T-helper 2 cell treated with Interferon-gamma antibody and Interleukin-4, amounts not matched to agents 5 μg/mL and 100 μg/mL, for 36 hours (primary cell): ENCODE measurements at places on chromosomes 16 and 17.

DNA sequence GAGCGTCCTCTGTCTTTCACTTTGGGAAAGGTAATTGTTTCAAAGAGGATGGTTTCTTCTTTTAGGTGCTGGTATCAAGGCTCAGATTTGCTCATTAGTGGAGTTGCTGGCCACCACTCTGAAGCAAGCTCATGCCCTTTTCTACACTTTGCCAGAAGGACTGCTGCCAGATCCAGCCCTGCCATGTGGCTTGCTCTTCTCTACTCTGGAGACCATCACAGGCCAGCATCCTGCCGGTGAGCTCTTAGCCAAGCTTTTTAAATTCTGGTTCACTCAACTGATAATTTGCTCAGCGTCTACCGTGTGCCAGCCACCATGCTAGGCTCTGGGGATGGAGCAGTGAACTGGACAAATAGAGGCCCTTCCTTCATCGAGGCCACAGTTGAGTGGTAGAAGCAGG lies 4.3 kb downstream of the COG1 start:
- DNase-seq = no peak

DNA sequence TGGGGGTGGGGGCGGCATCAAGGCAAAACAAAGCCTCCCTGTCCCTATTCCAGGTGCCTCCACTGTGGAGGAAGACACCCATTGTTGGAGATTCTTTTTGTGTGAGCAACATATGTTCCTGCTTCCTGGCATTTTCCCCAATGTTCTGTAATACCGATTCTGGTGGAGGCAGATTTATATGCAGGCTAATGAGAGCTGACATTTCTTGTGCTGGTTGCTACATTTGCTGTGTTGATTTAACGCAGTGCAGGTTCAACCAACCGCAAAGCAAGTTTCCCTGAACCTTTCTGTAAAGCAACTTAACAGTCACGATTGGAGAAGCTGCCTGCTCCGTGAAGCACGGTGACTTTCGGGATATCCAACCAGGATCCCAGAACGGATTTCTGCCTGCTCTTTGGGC lies 260.5 kb downstream of the CBLN1 start:
- no peak for DNase-seq

DNA sequence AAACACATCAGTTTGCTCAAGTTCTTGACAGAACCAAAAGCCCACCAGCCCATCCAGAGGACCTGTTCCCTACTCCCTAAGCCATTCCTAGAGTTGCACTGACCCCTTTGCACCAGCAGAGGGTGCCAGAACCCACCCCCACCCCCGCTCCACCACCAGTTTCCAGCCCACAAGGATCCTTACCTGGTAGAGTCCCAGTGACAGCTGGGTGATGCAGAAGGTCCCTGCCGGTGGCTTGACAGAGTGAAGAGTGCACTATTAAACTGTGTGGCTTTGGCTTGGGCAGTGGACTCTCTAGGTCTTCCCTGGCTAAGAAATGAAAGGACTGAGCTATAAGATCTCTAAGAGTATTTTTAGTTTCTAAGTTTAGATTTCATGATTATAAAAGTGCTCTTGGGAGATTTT lies 73.3 kb upstream of the MTMR4 start:
- peak; percentile 24 for DNase-seq

DNA sequence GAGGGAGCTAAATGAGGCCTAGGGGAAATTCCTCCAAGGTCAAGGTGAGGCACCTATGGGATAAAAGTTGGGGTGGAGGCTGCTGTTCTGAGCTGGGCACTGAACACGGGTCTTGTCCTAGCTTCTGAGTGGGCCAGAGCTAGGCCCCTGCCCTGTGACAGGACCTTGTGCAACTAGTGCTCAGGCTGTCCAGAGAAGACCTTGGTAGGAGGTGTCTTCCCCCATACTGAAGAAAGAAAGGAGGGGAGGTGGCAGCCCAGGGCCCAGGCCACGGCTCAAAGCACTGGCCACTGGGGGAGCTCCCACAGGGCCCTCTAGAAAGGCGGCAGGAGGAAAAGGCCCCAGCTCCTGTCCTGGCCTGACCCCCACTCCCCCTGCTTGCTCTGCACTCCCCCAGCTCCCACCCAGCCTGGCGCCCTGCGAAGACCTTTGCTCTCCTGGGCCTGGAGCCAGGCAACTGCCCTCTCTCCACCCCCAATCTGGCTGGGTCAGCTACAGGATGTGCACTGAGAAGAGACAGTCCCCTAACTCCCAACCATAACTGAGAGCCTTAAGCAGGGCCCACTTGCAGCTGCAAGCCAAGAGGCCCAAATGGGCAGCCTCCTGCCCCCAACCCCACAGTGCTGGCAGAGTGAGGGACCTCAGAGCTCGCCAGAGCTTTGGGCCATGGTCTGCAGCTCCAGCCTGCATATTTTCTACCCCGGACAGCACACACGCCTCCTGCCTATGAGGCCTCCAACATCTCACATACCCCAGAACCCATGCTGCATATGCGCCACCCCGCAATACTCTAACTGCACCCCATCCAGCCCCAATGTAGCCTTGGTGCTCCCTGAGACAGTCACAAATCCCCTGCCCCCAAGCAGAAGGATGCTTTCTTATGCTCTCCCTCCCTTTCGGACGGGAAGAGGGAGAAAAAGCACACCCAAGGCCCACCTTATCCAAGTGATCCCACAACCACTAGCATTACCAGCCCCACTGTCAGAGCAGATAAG lies 15.3 kb downstream of the HSD11B2 start:
- DNase-seq = no peak

GRCh38 chr17:78789663-78790181 lies 7.6 kb upstream of the CYTH1 start:
- DNase-seq = no peak

- DNase-seq = no peak
Measured at GRCh38 chr17:45813048-45813725, 29.1 kb downstream of the CRHR1 start.

DNA sequence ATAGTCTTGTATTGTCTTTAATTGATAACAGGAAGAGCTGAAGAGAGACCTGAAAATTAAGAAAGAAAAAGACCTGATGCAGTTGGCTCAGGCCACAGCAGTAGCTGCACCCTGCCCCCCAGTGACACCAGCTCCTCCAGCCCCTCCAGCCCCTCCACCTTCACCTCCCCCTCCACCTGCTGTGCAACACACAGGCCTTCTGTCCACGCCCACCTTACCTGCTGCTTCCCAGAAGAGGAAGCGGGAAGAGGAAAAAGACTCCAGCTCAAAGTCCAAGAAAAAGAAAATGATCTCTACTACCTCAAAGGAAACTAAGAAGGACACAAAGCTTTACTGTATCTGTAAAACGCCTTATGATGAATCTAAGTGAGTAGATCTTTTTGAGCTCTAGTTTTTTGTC lies 36.8 kb downstream of the C17orf58 start:
- no peak for DNase-seq

DNA sequence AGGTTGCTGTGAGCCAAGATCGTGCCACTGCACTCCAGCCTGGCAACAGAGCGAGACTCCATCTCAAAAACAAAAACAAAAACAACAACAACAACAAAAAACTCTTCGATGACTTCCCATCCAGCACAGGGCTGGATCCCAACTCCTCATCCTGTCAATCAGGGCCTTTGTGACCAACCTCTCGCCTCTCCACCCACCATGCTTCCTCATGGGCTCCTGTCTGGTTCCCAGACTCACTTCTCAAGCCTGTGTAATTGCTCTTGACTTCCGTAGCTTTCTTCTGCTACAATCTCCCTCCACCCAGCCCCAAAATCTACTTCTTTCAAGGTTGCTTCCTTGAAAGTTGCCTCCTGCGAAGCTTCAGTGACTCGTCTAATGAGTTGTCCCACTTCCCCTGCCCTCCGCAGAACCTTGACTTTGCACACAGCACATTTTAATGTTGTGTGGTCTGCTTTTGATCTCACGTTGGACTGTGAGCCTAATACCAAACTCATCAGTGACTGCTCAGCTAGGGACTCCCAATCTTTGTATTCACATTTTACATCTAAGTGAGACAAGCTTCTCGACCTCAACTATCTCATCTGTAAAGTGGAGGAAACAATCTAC lies 936 bp upstream of the RASL10B start:
- DNase-seq = no peak

GRCh38 chr17:8224891-8225812 lies 14.8 kb upstream of the AURKB start:
- DNase-seq = no peak

GRCh38 chr17:18132711-18133110 lies 24.2 kb downstream of the MYO15A start:
- DNase-seq = no peak

- no peak for DNase-seq
Measured at GRCh38 chr17:77948690-77949114, 9.8 kb upstream of the TNRC6C start.

- DNase-seq = peak; percentile 18
Measured at GRCh38 chr16:1723450-1724147, 17.6 kb downstream of the MAPK8IP3 start.

DNA sequence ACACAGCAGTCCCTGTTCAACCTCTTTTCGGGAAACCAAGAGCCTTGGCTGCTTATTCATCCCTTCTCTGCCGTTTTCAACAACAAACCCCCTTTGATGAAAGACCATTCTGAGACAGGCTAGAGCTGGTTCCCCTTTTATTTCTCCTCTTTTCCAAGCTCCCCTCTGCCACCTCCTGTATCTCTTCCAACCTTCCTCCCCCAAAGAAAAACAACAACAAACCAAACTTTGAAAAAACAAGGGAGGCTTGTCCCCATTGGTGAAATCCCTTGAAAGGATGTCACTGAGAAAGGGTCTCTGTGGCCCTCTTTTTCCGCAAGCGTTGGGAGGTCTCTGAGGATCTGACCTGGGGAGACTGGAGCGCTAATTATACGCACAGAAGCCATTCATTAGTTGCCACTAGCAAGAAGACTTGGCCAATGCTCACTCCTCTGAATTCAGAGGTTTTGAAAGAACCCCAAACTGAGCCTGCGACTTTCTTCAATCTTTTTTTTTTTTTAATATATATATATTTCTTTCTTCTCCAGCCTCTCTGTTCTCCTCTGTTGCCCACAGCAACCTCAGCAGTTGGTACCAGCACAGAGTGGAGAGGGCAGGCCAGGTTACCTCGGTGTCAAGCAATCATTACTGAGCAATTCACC lies 101.4 kb downstream of the PITPNC1 start:
- no peak for DNase-seq

DNA sequence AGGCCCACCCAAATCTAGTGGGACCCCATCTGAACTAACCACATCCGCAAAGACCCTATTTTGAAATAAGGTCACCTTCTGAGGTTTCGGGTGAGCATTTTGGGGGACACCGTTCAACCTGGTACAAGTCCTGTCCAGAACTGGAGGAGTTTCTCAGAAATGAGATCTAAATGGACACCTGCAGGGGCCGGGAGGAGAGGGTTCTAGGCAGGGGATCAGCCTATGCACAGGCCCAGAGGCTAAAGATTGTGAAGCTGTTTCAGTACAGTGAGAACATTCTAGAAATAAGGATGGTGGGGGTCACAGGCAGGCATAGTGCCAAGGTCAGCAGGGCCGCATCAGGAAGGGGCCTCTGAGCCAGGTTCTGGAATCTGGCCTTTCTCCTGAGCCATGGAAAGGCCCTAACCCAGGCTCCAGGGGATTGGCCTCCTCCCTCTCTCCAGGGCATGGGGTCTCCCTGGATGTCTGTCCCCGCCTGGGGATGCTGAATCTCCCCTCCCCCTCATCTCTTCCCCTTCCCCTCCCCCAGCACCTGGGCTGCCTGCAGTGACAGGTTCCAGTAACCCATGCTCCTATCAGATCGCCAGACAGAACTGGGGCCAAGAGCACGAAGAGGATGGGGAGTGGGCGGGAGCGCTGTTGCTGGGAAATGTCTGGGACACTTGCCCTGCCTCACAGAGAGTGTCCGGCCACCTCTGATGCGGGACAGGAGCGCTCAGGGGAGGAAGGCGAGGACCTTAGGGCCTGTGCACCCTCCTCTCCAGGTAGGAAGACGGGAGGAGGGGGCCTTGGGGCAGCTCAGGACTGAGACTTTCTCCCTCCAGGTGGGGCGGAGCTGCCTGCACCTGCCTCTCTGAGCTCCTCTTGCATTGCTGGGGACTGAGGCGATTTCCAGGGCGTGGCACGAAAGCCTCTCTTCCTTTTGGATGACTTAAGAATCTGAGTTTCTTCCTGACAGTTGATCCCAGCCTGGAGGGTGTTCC lies 321.4 kb upstream of the TNRC6C start:
- DNase-seq = no peak

DNA sequence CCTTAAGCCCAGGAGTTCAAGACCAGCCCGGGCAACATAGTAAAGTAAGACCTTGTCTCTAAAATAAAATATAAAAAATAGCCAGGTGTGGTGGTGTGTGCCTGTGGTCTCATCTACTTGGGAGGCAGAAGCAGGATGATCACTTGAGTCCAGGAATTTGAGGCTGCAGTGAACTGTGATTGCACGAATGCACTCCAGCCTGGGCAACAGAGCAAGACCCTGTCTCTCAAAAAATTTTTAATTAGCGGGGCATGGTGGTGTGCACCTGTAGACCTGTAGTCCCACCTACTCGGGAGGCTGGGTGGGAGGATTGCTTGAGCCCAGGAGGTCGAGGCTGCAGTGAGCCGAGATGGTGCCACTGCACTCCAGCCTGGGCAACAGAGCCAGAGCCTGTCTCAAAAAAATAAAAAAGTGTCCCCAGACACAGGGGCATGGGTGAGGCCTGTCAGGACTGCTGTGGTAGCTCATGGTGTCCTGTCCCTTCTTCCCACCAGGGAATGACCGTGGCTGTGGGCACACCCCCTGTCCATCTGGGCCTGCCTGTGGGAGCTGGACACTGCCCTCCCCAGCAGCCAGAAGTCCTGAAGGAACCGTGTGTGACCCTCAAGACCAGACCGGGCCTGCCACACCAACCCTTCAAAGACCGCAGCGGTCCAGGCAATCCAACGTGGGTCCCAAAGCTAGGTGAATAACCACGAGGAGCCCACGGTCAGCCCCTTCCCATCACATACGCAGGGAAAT lies 30.8 kb upstream of the GAA start:
- DNase-seq = no peak

GRCh38 chr17:78237401-78238012 lies 6.1 kb downstream of the TMEM235 start:
- DNase-seq = no peak

- no peak for DNase-seq
Measured at GRCh38 chr17:70292366-70292765, 123.0 kb downstream of the KCNJ2 start.

- no peak for DNase-seq
Measured at GRCh38 chr17:42618442-42619150, 9.1 kb downstream of the TUBG1 start.

- DNase-seq = no peak
Measured at GRCh38 chr17:50679008-50679544, 28.6 kb downstream of the ANKRD40 start.

DNA sequence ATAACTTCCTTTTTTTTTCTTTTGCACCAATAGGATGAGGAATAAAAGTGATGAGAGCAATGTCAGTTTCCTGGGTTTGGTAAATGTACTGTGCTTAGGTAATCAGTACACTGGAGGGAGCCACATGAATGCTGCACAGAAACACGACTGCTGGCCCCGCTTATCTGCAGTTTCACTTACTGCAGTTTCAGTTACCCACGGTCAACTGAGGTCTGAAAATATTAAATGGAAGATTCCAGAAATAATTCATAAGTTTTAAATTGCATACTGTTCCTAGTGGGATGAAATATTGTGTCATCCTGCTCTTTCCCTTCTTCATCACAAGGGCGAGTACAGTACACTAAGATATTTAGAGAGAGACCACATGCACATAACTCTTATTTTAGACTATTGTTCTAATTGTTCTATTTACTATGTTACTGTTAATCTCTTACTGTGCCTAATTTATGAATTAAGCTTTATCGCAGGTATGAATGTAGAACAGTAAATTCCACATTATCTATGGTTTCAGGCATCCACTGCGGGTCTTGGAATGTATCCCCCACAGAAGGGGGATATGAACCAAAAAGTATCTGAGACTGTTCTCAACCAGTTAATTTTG lies 6.4 kb upstream of the LGALS3BP start:
- DNase-seq = no peak
